Stimulated activated CD8-positive, alpha-beta memory T cell treated with anti-CD3 and anti-CD28 coated beads, Interleukin-7, amount 100 ng/mL, for 4 hours (primary cell): ENCODE measurements at places on chromosomes 7 and 10.

GRCh38 chr10:131183546-131184045 is 127.9 kb downstream of the TCERG1L start:
- no peak for DNase-seq

- no peak for DNase-seq
These were observed 21.9 kb downstream of the FRA10AC1 start for GRCh38 chr10:93680412-93681047.

GRCh38 chr10:123367195-123367594 is 213.0 kb downstream of the BUB3 start:
- DNase-seq = no peak

- DNase-seq = no peak
These were observed 243.6 kb downstream of the FOXP2 start for GRCh38 chr7:114658216-114658615.

- no peak for DNase-seq
These were observed 12.9 kb upstream of the CSGALNACT2 start for GRCh38 chr10:43125274-43125845.

DNA sequence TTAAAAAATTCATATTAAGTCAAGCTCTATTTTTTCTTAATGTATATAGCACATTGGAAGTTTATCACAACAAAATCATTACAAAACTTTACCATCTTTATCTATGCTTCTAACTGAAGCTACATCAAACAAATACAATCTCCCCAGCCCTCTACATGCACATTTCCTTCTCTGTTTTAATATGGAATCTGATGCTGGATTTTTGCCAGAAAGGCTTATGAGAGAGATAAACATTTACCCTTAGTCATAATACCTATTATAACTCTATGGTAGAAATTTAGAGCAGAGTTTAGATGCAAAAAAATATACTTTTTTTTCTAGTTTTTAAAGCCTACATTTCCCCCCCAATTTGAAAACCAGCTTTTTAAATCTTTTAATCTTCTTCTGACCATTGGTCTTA is 1198.6 kb downstream of the GATA3 start:
- no peak for DNase-seq

DNA sequence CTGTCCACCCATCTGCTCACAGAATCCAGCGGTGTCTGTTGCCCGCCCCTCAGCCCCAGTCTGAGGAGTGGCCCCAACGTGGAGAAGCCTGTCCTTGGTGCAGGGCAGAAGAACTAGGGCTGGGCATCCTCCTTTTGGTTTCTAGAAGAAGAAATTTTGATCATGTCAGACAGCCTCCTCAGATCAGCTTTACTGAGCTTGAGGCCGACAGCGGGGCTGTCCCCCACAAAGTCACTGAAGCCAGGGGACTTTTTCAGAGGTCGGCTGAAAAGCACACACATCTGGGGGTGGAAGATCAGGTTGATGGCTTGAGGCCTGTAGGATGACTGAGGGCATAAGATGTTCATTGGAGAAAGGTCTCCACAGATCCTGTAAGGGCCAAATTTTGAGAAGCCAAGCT is 767.9 kb downstream of the GRID1 start:
- no peak for DNase-seq

DNA sequence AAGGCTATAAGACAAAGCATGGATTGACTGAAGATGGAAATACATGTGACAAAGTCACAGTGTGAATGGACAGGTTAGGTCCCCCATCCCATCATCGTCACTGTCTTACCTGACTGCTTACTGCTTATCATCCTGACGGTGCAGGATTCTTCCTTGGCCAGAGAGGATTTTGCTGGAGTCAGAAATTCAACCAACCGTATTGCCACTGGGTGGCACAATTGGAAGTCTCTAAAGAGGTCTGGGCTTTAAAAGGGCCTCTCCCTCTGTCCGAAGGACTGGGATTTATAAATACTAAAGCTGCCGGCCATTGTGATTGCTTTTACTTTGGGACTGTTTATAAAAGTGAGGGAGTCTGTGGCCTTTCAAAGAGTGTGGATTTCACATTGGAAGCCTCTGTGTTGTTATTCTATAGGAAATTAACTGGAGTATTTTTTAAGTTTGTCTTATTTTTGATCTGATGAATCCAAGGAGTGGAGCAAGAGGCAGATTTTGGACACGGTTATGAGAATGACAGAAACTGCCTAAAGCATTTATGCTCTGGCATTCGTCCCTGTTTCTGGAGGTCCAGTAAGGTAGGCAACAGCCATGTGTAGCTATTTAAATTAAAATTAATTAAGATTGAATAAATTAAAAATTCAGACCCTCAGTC is 113.3 kb upstream of the CREB5 start:
- no peak for DNase-seq

DNA sequence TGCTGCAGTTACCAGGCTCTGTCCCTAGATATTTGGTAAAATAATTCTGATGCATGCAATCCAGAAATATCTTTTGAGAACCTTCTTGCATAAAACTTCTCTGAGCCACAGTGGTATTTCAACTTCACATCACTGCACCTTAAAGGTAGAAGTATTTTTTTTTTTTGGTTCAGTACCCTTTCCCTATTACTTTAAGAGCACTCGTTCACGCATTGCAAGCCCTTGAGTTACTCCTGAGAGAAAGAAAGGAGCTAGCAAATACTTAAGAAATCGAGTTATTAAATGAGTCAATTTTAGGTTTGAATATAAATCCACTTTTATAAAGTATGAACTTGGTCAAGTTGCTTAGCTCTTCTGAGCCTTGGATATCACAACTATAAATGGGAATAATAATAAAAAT is 607.1 kb upstream of the LRRTM3 start:
- DNase-seq = no peak

DNA sequence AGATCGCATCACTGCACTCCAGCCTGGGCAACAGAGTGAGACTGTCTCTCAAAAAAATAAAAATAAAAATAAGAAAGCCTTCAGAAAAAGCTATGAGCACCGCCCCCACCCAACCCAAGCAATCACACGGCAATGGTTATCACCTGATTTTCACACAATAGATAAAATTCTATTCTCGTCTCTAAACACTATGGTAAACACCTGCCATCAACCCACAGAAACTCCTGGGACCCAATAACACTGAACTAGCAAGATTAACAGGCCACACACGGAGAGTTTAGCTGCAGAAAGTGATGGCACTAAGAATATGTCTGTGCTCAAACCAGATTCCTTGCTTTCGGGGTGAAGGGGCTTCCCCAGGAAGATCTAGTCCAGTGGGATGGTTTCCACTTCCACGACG is 173.8 kb downstream of the DIP2C start:
- no peak for DNase-seq

DNA sequence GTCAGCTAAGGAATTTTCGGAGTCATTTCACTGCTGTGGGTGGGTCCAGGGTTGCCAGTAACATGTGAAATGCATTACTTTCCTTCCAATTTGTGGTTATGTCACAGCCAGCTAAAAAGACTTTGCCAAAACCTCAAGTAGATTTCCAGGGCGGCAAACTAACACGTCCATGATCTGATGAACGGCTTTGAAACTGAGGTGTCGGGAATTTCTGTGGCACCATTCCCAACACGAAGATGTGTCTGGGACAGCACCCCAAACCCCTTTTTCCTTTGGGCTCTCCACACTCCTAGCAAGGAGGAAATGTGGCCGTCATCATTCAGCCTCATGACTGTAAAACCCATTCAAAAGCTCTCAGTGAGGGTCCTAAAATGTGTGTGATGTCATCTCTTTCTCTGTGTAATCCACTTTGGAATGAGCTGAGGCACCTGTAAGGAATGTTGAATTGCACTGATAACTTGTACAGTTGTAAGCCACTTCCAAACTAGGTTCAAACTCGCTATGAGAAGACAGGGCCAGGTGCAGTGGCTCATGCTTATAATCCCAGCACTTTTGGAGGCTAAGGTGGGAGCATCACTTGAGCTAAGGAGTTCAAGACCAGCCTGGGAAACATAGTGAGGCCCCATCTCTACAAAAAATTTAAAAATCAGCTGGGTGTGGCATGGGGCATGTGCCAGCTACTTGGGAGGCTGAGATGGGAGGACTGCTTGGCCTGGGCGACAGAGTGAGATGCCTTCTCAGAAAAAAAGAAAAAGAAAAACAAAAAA is 146.1 kb upstream of the FRMD4A start:
- DNase-seq = no peak

GRCh38 chr7:22549667-22550513 is 49.9 kb upstream of the STEAP1B start:
- DNase-seq = no peak

DNA sequence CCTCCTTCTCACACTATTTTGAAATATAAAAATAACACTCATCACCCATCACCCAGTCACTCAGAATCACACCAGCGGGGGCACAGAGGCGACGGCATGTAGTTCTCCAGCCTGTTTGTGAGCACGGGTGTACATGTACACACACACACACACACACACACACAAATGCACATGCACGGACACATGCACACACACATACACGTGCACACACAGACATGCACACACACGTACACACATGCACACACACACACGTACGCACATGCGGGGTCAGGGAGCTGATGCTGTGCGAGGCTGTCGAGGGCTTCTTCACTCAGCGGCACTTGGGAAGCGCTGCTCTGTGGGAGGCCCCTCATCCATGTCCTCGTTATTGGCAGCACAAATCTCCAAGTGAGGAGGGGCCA is 178.8 kb downstream of the ELFN1 start:
- DNase-seq = no peak

DNA sequence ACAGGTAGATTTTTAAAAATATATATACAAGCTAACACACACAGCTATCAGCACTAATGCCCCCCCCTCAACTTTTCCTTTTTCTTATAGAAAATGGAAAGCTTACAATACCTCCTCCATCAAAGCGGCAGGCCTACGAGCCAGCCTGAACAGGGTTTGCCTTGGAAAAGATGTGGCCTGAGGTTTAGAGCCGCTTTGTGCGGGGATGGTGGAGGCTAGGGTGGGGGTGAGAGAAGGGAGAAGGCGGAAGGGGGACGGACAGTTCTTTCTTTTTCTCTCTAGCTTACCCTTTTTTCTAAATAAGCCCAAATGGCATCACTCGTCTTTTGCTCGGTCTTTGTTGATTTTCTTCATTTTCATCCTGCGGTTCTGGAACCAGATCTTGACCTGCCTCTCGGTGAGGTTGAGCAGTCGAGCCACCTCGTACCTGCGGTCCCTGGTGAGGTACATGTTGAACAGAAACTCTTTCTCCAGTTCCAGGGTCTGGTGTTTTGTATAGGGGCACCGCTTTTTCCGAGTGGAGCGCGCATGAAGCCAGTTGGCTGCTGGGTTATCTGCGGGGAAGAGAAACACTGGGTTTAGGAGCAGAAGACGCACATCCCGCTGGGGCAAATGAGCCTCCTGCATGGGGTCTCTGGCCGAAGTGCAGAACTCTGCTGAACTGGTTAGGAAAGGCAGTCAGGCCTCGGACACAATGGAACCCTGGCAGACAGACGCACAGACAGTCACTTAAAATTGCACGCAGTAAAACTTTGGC is 1.9 kb downstream of the HOXA9 start:
- DNase-seq = no peak

- no peak for DNase-seq
These were observed 148.8 kb downstream of the MAGI2 start for GRCh38 chr7:79304711-79305110.

- DNase-seq = no peak
These were observed 3.4 kb downstream of the GNAT3 start for GRCh38 chr7:80508440-80508839.

- no peak for DNase-seq
These were observed 42.5 kb downstream of the FOXK1 start for GRCh38 chr7:4724648-4725013.

GRCh38 chr7:136874393-136875032 is 6.1 kb downstream of the CHRM2 start:
- no peak for DNase-seq

GRCh38 chr7:96962221-96962885 is 43.0 kb upstream of the DLX6 start:
- DNase-seq = no peak

- DNase-seq = no peak
These were observed 65.6 kb downstream of the SCRN1 start for GRCh38 chr7:29924006-29924405.

GRCh38 chr7:8115547-8116402 is 146.2 kb downstream of the ICA1 start:
- no peak for DNase-seq

- no peak for DNase-seq
These were observed 9.8 kb upstream of the DENND2A start for GRCh38 chr7:140650367-140650766.

- no peak for DNase-seq
These were observed 91.9 kb upstream of the GHITM start for GRCh38 chr10:84047258-84048010.

DNA sequence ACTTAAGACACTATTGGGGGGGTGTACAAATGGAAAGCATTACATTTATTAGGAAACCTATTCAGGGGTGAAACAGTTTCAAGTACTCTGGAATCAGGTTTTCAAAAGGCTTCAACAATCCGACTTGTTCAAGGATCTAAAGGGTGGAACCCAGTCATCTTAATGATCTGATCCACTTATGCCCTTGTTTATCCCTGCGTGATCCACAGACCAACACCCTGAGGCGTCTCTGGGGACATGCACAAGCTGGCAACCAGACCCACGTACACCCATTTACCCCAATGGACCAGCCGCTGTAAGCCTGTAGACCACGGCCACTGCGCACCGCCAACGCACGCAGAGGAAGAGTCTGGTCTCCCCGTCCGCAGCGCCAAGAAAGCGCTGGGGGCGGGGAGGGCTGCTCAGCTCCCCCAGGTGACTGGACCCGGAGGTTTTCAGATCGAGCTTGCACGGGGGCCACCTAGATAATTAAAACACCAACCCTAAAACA is 13.4 kb downstream of the HNRNPF start:
- DNase-seq = no peak

DNA sequence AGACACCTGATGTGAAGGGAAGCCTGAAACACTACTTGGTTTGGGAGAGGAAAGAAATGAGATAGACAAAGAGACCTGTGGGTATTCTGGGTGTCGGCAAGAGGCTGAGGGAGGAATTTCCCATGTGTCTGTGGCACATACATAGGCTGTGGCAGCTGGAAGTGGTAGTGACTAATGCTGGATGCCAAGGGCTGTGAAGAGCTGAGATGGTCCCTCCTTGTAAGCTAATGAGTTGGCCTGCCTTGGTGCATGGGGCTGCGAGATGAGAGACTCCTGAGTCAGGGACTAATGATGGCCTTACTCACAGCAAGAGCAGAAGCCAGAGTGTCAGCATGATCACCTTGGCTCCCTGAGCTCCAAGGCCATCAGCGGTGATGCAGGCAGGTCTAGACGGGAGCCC is 119.0 kb upstream of the EEPD1 start:
- no peak for DNase-seq

GRCh38 chr10:32112055-32112454 is 55.8 kb upstream of the KIF5B start:
- DNase-seq = no peak

- DNase-seq = no peak
These were observed 52.5 kb upstream of the USP6NL start for GRCh38 chr10:11663763-11664555.

DNA sequence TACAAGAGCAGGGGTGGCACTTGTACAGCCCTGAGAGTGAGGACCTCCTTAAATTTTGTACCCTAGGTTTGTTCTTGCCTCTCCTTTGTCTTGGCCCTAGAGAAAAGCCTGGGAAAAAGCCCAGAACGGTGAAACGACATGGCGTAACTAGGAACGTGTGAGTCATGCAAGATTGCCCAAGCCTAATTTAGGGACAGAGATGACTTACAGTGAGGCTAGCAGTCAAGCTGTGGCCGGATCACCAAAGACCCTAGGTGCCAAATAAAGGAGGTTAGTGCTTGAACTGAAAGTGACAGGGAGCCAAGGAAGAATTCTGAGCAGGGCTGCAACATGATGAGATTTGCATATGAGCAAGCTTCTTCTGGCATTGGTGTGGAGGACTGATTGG is 25.1 kb downstream of the TBXAS1 start:
- no peak for DNase-seq
